Pons (tissue), 1 donor: ENCODE measurements at places on chromosomes 2 and 18.

DNA sequence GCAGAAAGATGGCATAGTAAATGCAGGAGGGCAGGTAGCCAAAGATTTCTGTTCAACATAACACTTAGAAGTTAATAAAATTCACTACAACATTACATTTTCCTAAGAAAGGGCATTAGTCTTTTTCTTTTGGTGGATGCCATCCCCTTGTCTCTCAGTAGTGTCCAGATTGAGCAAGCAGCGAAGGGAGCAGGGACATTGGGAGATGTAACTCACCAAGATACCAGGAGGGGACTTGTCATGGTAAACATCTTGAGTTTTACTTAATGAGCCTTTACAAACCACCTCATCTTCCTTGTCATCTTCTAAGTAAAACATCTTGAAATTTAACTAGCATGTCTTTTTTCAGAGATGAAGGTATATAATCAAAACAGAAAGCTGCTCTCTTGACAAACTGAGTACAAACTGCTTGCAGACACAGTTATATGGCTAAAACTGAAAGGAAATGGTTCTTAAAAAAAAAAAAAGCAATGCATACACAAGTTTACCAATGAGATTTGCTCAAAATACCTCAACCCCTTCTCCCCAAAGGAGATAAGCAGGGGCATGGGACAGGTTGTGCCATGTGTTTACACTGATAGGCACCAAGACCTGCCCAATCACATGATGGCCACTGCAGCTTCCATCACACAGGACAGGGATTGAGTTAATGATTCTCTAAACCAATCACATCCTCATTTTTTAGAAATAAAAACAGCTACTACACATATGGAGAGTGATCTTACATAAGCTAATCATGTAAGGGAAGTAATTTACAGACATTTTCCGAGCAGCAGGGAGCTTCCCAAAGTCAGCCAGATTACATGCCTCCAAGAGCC, 30.3 kb downstream of the LPIN2 start:
- DNase-seq, result no peak

DNA sequence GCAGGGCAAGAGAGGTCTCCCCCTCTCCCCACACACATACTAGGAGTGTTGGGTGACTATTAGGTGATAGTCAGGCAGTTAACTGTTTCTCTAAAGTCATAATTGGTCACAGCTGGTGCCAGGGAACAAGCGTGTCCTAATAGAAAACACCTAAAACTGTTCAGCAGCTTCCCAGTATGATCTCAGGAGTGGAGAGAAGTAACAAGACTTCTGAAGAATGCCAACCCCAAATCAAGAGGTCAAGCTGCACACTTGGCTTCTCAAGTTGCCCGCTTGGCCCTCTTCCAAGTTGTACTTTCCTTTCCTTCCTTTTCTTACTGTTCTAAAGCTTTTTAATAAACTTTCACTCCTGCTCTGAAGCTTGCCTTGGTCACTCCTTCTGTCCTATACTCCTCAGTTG, 22.4 kb upstream of the STAT1 start:
- no peak for DNase-seq

DNA sequence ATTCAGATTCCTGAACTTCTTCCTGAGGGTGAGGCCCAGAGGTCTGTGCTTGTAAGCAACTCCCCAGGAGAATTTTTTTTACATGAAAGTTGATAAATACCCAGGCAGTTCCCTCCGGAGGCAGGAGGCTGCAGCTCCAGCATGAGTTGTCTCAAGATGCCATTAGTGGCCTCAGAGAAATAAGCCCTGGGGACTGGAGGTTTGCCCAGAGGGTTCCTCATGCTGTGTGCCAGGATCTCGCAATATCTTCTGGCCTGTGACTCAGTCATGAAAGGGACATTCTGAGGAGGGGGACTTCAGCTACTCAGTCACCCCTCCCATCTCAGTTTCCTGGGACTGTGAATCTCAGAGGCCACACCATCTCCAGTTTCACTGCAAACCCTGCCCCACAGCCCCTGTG, 49.9 kb downstream of the LYPD1 start:
- DNase-seq, result no peak

DNA sequence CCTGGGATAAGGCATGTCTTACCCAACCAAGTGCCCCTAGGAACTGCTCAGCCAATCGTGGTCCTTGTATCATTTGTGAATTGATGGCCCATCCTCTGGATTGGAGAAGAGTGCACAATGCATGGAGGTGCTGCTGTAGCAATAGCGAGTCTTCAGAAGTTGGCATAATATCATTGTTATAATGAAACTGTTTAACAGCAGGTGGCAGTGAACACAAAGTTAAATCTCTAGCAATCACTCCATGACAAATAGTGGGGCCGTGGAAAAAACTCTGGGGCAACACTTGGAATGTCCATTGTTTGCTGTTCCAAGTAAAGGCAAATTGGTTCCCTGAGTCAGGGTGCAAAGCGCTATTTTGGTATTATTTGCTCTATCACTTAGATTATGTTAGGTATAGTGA, 11.4 kb downstream of the REG1A start:
- DNase-seq, result no peak

DNA sequence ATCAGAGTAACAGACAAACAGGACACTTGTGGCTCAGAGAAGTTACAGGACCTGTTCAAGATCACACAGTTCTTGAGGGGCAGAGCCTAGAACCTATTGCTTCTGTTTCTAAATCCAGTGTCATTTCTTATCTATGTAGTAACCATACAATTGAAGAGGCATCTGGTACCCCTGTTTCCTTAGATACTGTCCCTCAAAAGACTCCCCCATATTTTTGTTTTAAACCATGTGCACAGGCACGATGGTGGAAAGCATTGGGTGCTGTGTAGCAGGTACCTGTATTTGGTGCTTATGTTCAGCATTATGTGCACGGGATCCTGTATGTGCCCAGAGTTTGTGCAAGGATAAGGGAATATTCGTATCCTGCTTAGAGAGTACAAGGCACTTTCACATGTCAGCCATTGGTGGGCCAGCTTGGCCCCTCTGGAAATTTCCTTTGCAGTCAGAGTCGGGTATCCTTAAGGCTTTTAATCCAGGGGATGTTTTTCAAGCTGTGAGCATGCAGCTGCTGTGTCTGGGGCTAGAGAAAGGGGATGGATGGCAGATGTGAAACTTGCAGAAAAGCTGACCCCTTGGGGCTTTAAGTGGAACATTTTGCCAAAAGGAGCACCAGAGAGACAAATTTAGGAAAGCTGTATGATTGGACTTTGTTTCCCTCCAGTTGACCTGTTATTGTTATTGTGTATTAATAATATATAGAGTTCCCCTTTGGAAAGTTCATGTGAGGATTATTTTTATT, 2.1 kb downstream of the LBH start:
- no peak for DNase-seq

DNA sequence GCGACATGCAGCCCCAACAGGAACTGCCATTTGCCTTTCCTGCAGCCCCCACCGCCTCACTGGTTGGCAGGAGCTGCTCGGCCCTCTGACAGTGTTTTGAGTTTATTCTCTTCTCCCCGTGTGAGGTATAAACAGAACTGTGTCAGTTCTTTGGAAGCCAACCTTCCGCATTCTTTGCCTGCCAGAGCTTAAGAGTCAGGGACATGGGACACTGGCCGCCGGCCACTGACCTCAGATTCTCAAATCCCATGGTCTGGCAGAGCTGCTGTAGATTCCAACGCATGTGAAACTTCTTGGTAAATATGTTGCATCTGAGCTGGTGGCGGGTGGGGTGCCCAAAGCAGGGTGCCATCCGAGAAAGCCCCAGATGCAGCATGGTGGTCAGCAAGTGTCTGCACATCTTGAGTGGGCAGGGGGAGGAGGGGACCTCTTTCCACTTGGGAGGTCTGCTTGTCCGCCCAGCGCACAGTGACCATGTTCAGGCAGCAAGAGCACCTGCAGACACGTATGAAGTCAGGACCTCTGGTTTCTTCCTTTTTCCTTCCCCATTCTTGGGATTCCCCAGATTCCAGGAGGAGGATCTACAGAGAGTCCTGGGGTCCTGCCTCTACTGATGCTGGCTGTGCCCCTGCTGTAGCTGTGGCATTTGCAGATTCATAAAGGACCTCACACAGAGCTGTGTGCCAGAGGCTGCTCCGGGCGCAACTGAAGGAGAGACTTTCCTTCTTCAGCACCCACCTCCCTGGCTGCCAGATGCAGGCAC, 23.8 kb downstream of the ASB18 start:
- peak; percentile 19 for DNase-seq

DNA sequence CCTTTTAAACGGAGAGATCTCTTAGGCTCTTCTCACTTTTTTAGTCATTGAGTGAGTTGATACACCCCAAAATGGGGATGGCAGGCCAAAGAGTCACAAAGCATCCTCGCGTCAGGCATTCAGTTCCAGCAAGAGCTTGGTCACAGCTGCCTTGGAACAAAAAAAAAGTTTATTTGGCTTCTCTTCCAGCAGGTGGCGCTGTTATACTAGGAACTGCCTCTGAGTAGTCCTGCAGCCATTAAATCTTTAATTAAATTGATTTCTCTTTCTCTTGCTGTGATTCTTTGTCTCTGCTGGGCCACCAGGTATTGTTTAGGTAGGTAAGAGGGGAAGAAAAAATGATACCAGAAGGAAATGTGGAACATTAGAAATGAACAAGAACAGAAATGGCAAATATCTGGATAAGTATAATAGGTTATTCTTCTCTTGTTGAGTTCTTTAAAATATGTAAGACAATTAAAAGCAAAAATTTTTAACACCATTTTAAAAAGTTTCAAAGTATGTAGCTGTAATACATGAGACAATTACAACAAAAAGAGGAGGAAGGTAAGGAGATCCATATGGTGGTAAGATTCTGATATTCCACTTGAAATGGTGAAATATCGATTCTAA, 175.1 kb downstream of the GALNT1 start:
- DNase-seq, result peak; percentile 83

GRCh38 chr2:185608799-185609198, 129.8 kb upstream of the FSIP2 start:
- DNase-seq, result no peak
